ENCODE measurements at places on chromosomes 4 and X. TPM values are rescaled to one million over a fixed set of nuclear protein-coding genes. Genes with fewer than 3 reads are reported as not detected.

- H3K27me3 ChIP-seq = no peaks in the 10 kb centered on the region
- H3K36me3 ChIP-seq = no peaks in the 10 kb centered on the region
- DNase-seq = no peak
- no peak overlapping the region for H3K4me3 ChIP-seq
Measured at GRCh38 chr4:153514001-153514526, 47.9 kb downstream of the TMEM131L start.

GRCh38 chr4:123300222-123301039 lies 96.2 kb upstream of the SPRY1 start:
- no peaks in the 10 kb centered on the region for H3K27me3 ChIP-seq
- no peak overlapping the region for H3K4me3 ChIP-seq
- DNase-seq = no peak
- H3K27ac ChIP-seq = no peak overlapping the region
- no peaks in the 10 kb centered on the region for H3K4me1 ChIP-seq

GRCh38 chr4:161762796-161763195 lies 401.0 kb downstream of the FSTL5 start:
- no peaks in the 10 kb centered on the region for H3K4me1 ChIP-seq
- H3K27ac ChIP-seq = no peak overlapping the region
- H3K36me3 ChIP-seq = no peaks in the 10 kb centered on the region
- no peak overlapping the region for H3K4me3 ChIP-seq
- no peaks in the 10 kb centered on the region for H3K27me3 ChIP-seq

Gene GAGE12H
- not detected for total RNA-seq

DNA sequence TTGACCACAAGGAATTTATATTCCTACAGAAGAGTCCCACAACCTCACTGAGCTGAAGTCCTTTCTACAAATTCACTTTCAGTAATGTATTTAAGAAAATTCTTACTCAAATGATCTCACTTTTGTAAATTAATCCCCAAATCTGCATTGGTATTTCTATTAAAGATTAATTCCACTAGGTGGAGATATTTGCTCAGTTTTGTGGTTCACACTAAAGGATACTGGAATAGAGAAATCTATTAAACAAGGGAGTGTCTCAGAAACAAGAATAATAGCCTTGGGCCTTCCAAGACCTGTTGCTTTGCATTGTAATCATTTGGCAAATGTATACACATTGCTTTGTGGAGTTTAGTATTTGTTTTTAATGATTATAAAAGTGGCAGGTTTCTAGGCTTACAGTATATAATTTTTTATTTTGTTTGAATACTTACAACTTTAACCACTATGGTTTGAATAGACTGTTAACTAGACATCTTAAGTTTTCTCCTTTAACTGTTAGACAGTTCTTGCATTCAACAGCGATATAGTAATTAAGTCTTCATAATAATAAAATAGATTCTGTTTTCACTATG lies 25.9 kb downstream of the CFAP299 start:
- H3K27me3 ChIP-seq = no peaks in the 10 kb centered on the region
- no peaks in the 10 kb centered on the region for H3K36me3 ChIP-seq
- no peak overlapping the region for H3K4me3 ChIP-seq
- DNase-seq = no peak
- no peaks in the 10 kb centered on the region for H3K4me1 ChIP-seq

DNA sequence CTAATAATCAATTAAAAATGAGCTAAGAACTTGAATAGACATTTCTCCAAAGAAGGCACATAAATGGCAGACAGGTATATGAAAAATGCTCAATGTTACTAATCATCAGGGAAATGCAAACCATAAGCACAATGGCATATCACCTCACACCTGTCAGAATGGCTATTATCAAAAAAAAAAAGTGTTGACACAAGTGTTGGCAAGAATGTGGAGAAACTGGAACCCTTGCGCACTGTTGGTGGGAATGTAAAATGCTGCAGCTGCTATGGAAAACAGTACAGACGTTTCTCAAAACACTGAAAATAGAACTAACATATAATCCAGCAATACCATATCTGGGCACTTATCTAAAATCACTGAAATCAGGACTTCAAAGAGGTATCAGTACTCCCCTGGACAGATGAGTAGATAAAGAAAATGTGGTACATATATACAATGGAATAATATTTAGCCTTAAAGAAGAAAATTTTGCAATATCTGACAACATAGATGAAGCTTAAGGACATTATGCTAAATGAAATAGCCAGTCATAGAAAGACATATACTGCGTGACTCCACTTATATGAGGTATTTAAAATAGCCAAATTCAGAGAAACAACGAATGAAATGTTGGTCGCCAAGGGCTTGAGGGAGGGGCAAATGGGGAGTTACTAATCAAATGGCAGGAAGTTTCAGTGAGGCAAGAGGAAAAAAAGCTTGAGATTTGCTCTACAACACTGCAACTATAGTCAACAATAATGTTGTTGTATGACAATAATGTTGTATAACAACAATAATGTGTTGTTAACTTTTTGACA lies 175.5 kb downstream of the WDFY3 start:
- no peak for DNase-seq
- H3K27ac ChIP-seq = no peak overlapping the region
- H3K4me1 ChIP-seq = no peaks in the 10 kb centered on the region

DNA sequence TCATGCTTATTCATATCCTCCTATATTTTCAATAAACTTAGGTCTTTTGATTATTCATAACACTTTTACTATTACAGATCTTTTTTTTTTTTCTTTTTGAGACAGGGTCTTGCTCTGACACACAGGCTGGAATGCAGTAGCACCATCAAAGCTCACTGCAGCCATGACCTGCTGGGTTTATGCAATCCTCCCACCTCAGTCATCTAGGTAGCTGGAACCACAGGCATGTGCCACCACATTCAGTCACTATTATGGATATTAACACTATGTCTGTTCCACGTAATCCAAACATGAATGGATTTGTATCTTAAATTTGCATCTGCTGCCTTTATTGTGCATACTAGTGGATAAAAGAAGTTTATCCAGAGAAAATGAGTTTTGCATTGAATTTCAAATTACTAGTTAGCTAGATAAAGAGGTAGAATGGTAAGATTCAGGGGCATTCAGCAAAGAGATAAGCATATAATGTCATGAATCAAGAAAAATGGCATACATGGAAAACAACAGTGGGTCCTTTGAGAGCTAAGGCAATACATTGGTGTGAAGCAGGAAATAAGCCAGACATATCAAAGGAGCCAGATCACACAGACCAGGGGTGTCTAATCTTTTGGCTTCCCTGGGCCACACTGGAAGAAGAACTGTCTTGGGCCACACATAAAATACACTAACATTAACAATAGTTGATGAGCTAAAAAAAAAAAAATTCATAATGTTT lies 13.9 kb downstream of the ANAPC10 start:
- DNase-seq = no peak
- H3K27ac ChIP-seq = no peak overlapping the region
- no peaks in the 10 kb centered on the region for H3K36me3 ChIP-seq
- H3K4me3 ChIP-seq = no peak overlapping the region

DNA sequence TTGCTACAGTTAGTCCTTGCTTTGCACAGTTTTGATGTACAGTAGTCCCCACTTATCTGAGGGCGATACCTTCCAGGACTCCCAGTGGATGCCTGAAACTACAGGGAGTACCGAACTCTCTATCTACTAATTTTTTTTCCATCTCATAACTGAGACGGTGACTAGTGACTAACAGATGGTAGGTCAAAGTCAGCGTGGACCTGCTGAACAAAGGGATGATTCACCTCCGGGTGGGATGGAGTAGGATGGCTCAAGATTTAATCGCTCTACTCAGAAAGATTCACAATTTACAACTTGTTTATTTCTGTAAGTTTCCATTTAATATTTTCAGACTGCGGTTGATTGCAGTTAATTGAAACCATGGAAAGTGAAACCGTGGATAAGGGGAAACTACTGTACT lies 655.8 kb downstream of the ZNF674 start:
- H3K4me1 ChIP-seq = no peaks in the 10 kb centered on the region
- no peaks in the 10 kb centered on the region for H3K27me3 ChIP-seq
- no peak for DNase-seq
- H3K36me3 ChIP-seq = no peaks in the 10 kb centered on the region
- H3K4me3 ChIP-seq = no peak overlapping the region
- no peak overlapping the region for H3K27ac ChIP-seq

- H3K27ac ChIP-seq = no peak overlapping the region
- H3K27me3 ChIP-seq = peaks cover 4% of the 10 kb centered on the region
- no peak overlapping the region for H3K4me3 ChIP-seq
- DNase-seq = no peak
Measured at GRCh38 chrX:103440621-103441020, 64.3 kb downstream of the BEX3 start.

Gene P2RY8
- total RNA-seq = 12.0 TPM

GRCh38 chrX:69150281-69150960 lies 14.8 kb downstream of the PJA1 start:
- H3K4me1 ChIP-seq = no peaks in the 10 kb centered on the region
- no peak overlapping the region for H3K27ac ChIP-seq
- DNase-seq = no peak
- H3K4me3 ChIP-seq = no peak overlapping the region
- peaks cover 19% of the 10 kb centered on the region for H3K27me3 ChIP-seq
- no peaks in the 10 kb centered on the region for H3K36me3 ChIP-seq
